ENCODE measurements at places on chromosomes 5 and 9.

- no peak for DNase-seq
Measured at GRCh38 chr5:174418809-174419539, 305.4 kb upstream of the MSX2 start.

DNA sequence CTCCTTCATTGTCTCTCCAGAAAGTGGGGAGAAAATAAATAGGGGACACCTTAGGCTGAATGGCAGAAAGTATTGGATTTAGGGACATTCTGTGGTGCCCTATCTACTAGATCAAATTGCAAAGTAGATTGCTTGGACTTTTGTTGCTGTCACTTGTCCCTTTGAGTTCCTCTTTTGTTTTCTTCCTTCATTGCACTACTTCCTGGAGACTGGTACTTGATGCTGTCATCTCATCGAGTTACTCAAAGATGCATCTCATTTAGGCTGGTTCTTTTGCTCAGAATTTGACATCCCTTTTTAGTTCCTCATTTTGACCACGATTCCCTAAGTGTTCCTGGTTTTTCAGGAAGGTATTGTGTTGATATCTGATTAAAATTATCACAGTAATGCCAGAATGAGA is 137.6 kb downstream of the ADGRV1 start:
- DNase-seq = no peak

GRCh38 chr5:103743421-103743820 is 180.8 kb upstream of the NUDT12 start:
- no peak for DNase-seq

DNA sequence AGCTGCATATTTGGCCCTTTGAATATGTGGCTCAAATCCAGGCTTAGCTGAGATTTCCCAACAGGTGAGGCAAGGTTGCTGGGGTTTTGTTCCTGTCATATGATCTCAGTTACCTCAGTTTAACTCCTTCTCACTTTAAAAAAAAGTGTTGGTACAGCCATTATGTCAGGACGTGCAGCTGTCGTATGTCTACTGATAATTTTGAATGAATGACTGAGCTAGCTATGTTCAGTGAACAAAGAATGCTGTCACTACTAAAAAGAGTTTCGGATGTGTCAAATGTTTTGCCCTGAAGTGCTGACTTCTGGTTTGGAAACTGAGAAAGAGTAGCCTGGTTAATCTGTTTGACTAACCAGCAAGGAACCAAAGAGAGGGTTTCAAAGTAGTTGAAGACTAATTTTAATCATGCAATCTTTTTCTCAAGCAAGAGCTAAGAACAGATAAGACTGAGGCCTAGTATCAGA is 106.3 kb upstream of the NR3C1 start:
- DNase-seq = no peak

DNA sequence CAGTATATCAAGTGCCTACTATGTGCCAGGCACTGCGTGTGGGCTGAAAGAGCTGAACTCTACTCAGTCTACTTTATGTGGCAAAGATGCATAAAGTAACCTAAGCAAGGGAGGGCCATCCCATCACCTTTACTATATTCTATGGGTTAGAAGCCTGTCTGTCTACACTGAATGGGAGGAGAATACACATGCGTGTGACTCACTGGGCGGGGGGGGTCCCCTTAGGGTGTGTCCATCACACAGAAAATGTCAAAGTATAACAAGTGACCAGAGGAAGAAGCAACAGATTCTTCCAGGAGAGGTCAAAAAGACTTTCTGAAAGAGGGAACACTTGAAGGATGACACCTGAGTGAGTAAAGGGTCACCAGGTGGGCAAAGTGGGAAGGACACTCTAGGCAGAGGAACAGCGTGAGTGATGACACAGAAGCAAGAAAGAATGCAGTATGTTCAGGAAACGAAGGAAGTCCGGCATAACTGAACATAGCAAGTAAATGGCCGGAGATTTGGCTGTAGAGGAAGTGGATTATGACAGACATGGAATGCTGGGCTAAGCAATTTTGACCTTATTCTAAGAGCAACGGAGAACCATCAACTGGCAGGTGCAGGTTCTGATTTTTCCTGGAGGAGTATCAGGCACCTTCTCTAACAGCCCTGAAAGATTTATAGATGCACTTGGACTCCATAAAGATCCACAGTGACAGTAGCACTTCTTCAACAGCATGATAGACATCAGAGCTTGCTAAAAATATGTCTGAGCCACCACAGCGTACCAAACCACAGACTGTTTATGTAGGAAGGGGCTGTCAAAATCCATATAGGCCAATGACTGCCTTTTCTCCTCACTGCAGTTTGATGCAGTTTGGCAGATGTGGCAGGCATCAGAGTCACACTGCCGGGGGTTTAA is 8.0 kb upstream of the WHRN start:
- DNase-seq = no peak
